CD4-positive, alpha-beta T cell treated with Interleukin-2 at 100 ng/mL for 4 hours (primary cell): ENCODE measurements at places on chromosomes 4 and X.

- DNase-seq = no peak
Observed at GRCh38 chrX:65726715-65727114, 59.3 kb downstream of the MSN start.

DNA sequence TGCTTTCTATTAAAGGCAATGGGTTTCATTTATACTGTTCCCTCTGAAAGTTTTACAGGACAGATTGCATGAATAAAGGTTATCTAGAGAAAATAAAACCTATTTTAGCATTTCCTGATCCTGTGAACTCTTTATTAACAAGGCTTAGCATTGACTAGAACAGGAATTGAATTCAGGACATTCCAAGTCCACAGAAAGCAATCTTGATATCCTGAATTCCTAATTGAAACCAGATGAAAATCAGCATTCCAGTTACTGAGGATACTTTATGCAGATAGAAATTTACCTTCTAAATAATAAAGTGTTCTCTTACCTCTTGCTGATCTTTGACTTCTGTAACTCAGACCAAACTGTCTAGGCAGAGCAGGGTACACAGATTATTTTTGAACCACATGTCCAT lies 151.4 kb downstream of the ZNF518B start:
- DNase-seq = no peak

GRCh38 chrX:151830911-151831310 lies 81.8 kb upstream of the MAGEA4 start:
- no peak for DNase-seq

DNA sequence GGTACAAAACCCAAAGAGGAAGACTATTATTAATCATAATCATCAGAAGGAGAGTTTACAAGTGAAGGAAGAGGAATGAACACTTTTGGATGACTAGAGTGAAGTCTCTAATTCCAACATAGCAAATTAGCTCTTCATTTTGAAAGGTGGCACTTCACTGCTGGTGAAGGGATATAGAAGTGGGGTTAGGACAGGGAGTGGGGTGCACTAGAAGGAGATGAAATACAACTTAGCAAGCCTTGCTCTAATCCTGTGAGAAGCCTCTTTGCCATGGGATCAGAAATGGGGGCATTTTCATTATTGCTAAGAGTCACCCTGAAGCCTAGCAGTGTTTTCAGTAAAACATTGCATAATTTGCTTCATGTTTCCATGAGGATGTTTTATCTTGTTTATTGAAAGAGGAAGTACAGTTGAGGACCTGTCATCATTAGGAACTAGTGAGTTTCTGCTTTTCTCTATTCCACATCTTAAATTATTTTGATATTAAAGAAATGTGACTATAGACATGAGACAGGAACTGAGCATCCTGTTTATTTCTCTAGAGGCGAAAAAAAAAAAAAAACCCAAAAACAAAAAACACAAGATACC lies 9.3 kb upstream of the GRPR start:
- no peak for DNase-seq

DNA sequence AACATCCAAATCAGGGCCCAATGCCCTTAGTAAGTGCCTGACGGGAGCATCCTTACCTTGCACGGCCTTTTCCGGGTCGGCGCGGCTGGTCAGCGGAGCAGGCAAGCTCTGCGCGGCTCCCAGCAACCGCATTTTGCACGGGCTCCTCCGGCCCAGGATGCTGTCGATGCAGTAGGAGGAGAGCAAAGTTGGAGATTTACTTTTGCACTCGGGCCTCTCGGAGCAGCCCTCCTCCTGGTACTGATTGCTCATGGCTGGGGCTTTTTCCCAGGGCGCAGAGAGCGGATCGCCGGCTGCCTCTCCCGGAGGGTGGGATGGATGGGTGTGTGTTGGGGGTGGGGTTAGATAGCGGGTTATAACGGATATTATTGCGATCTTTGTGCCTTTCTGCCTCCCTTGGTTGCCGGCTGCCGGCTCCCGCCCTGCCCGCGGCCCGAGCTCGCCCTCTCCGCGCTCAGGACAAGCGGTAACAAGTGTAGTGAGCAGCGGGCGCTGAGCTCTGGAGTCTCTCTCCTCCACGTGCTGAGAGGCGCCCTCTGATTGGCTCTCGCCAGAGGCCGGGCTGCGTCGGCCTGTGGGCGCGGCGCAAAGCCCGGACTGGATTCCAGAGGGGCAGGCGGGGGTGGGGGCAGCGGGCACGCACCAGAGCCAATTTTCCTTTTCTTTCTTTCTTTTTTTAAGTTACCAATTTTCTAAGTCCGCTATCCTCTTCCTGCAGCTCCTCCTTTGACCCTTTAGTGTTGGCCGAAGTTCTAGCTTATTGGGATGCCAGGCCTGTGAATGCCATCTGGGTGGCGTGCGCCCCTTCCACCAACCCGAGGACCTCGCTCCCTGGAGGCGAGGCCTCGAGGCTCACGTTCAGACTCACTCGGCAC lies at the start of gene ARX:
Gene ARX, minus strand, starts transcription at position 480 of the 875 bp plus-strand sequence. Its CDS starts 228 bp downstream, at position 252.
- peak; percentile 9 for DNase-seq

- DNase-seq = no peak
Observed at GRCh38 chrX:130287071-130287770, 18.5 kb upstream of the ZNF280C start.

DNA sequence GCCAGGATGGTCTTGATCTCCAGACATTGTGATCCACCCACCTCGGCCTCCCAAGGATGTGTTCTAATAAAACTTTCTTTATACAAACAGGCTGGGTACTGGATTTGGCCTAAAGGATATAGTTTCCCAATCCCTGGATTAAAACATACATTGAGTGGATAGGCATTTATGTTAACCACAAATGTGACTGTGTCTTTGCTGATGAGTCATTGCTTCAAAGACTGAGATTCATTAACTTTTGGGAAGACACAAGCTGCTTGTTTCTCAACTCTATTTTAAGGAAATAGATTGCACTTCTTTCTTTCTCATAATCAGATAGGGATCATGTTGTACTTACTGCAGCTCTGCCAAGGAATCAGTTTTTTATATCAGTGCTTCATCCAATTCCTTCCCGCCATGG lies 131.3 kb upstream of the AGA start:
- no peak for DNase-seq

DNA sequence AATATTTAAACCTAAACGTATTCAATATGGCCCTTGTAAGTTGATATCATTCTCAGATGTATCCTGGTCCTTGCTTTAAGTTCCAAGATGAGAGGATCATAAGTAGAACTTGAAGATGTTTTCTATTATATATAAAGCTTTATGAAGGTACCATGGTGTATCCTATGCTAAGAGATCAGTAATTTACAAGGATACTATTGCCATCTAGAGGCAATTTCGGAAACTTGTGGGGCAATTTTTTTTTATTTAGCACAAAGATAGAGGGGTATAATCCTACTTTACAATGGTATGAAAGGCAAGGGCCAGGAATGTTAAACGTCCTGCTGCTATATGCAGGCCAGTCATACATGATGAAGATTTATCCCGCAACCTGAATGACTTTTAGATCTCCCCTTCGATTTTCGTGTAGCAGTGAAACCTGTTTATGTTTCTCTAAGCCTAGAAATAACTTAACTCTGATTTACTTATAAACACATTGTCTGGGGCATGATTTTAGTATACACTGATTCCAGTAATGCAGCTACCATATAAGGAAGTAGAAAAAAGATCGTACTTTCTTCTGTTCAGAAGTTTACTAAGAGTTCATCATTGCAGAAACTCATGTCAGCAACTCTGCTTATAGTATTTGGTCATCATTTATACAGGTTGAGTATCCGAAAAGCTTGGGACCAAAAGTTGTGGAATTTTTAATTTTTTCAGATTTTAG lies 2.6 kb downstream of the SLC25A31 start:
- DNase-seq = no peak

DNA sequence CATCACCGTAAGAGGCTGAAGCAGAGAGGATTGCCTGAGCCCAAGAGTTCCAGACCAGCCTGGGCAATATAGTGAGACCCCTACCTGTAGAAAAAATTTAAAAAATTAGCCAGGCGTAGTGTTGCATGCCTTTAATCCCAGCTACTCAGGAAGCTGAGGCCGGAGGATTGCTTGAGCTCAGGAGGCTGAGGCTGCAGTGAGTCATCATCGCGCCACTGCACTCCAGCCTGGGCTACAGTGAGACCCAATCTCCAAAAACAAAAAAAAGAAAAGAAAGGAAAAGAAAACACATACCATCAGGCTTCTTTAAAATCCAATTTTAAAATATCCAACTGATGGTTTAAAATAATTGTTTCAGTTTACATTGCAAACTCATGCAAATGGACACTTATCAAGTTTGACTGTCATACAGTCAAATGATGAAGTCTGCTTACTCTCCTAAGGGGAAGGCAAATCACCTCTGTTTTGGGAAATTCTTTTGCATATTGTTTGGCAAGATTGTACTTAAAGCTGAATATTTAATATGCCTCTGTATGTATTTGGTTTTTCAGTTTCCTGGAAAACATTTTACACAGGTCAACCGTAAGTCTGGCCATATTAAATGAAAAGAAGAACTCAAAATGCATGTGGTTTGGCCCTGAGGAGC lies 23.7 kb upstream of the TENM3 start:
- no peak for DNase-seq

DNA sequence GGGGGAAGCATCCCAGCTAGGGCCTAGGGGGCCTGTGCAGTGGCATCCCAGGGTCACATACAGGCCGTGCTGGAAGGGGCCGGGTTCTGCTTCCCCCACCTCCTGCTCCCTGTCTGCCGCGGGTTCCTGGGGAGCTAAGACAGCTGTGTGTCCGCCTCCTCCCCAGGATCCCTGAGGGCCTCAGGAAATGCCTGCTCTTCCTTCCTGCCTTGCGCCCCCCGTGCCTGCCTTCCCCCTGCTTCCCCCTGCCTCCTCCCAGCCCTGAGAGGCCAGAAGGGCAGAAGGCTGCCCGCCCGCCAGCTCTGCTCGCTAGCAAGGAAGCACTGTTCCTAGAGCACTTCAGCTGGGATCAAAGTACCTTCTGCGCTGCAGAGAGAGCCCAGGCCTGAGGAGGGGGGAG lies 2.9 kb upstream of the BGN start:
- no peak for DNase-seq

- no peak for DNase-seq
Observed at GRCh38 chr4:109051054-109051453, 251.4 kb downstream of the COL25A1 start.

GRCh38 chr4:151418385-151418784 lies 9.4 kb downstream of the FHIP1A start:
- no peak for DNase-seq

DNA sequence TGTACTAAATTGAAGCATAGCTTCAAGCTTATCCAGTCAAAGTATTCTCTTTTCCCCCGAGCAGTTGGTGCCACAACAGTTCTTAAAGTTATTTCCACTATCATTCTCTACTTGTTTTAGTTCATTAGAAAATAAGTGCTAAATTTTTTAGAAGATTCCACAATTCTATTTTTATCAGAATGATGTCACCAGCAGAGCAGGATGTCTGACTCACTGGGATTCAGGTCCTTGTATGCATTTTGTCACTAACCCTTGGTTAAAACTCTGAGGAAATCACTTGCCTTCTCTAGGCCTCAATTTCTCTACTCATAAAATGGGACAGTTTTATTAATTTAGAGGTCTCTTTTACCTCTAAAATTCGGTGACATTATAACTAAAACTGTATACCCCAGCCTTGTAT lies 3.4 kb downstream of the DDX53 start:
- no peak for DNase-seq

DNA sequence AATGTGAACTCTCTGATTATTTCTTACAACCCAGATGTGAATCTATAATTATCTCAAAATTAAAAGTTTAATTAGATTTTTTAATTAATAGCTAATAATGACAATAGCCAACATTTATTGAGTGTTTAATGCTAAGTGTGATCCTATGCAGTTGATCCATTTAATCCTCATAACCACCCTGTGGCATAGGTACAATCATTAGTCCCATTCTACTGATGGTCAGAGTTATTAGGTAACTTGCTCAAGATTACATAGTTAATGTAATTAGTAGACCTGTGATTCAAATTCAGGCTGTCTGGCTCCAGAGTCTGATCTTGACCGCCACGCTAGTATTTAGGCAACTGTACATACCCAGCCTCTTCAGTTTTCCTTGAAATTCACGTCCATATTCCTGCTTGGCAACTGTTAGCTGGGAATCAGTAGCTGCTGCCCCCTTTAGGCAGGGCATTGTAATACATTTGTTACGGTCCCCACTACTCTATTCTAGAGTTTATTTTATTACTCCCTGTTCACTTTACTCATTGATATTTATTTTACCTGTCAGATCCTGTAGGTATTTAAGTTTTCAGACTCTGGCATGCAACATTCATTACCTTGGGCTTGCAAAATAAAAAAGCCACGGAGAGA lies 20.6 kb upstream of the TEC start:
- peak; percentile 19 for DNase-seq

- no peak for DNase-seq
Observed at GRCh38 chr4:11009281-11009680, 324.7 kb upstream of the CLNK start.

- DNase-seq = no peak
Observed at GRCh38 chr4:83207497-83208101, 77.0 kb downstream of the COQ2 start.

DNA sequence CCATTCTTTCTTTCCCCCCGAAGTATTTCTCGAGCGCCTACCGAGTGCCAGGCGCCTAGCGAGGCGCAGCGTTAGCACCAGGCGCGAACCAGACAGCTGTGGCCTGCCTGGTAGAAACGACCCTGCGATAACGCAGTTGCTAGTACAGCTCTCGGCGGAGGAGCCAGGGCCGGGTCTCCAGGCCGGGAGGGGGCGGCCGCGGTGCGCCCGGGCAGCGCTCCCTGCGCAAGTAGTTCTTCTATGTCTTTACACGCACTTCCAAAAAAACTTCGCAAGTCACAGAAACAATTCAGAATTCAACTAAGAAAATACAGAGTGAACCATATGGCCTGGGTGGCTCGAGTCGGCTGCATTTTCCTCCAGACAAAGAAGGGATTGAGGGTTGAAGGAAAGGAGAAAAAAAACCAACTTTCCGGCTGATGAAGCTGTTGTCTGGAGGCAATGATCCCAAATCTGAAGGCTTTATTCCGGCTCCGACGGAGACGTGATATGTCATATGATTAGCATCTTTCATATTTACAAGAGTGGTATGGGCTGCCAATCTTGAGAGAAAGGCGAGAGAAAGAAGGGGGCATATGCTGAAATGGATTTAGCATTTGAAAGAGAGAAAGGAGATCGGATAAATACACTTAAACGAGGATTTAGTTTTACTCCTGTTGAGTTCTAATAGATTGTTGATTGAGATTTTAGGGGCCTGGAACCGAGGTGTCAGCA lies 7.2 kb upstream of the NEUROG2 start:
- peak; percentile 41 for DNase-seq

GRCh38 chr4:127791391-127791790 lies 9.3 kb downstream of the HSPA4L start:
- DNase-seq = no peak

- no peak for DNase-seq
Observed at GRCh38 chr4:5477613-5478012, 230.7 kb downstream of the EVC2 start.

DNA sequence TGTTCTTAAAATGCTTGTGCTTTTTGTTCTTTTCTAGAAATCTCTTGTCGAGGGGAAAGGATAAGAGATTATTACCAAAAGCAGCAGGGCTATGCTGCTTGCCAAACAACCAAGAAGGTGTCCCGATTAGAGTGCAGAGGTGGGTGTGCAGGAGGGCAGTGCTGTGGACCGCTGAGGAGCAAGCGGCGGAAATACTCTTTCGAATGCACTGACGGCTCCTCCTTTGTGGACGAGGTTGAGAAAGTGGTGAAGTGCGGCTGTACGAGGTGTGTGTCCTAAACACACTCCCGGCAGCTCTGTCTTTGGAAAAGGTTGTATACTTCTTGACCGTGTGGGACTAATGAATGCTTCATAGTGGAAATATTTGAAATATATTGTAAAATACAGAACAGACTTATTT lies 81.5 kb upstream of the PACRGL start:
- no peak for DNase-seq

GRCh38 chrX:121030083-121030482 lies 17.3 kb upstream of the GLUD2 start:
- no peak for DNase-seq

- DNase-seq = no peak
Observed at GRCh38 chrX:41526271-41526670, 79.1 kb downstream of the NYX start.
